ENCODE measurements at places on chromosomes 6 and 20.

DNA sequence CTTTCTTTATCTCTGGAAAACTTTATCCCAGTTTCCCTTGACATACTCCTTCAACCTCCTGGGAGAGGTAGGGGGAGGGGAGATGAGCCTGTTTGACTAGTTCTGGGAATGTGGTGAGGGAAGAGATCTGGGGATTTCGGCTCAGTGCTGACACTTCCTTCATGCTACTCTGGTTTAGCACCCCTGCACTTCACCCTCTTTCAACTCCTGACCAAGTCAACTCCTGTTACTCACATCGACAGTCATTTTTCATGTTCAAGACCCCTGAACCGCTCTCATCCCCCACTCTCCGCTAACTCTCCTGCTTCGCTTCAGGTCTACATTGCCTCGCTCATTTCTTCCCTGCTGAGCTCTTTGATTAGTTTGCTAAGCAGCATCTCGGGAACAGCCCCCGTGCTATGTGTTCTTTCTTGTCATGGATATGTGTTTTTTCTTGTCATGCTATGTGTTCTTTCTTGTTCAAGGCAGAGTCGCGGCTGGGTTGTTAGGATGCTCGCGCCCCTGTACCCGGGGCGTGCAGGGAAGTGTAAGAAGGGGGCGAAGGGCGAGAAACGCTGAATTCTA, 16.6 kb upstream of the TRIM27 start:
- DNase-seq, result no peak

GRCh38 chr6:77656999-77657764, 4.3 kb downstream of the MEI4 start:
- DNase-seq, result no peak

GRCh38 chr6:43171707-43172103, 636 bp downstream of the SRF start:
- no peak for DNase-seq

DNA sequence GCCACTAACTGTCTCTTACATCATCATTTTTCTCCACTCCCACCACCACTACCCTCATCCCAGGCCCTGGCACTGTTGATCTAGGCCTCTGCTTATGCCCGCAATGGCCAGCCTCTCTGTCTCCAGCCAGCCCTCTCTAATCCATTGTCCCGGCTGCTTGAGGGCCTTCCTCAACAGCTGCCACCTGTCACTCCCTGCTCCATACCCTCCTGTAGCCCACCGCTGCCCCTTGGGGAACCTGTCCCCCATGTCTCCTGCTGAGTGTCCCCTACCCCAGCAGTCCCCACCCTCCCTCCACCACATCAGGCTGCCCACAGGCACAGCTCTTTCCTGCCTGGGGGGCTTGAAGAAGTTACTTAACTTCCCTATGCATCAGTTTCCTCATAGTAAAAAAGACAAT, 13.4 kb downstream of the TEAD3 start:
- DNase-seq, result no peak

DNA sequence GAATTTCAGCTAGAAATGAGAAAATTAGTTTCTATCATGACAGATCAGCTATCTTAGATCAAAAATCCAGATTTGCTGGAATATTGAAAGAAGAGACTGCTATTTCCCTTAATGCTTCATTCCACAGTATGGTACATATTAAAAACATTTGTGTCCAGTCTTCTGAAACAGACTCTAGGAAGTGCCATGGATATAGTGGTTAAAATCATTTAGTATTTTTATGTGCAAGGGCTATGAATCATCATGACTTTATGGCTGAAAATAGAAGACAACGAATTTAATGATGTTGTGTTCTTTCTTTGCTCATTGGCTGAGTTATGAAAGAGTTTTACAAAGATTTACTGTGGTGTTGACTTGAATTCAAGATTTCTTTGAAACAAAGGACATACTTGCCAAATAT, 146.6 kb downstream of the ANKRD60 start:
- DNase-seq, result no peak

DNA sequence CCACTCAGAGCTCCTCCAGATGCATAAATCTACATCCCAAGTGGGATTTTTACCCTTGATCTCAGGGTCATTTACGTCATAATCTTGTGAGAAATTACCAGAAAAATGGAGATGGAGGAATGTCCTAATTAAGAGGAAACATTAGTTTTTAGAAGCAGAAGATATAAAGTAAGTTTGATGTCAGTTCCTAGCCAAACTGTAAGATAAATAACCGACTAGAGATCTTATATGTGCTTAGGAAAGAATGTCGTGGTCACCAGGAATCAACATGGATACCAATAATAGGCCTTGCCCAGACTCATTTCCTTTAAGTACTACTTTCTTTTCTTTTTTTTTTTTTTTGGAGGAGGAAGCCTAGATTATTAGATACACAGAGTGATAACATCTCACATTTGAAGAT, 186.9 kb downstream of the UTRN start:
- DNase-seq, result no peak

DNA sequence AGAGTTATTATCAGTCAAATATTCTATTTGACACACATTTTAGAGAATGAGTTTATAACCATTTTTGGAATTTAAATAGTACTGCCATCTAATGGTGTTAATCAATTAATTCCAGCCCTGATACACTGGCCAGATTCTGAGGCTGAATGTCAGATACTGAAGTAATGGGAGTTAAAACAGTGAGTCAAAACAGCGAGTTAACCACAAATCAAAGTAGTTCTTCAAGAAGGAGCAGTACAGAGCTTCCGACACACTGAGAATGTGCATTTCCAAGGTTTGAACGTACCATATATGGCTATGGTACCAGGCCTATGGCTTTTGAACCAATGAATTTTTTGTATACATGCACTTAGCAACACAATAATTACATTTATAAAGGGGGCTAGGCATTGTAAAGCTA, 11.3 kb upstream of the CEP43 start:
- no peak for DNase-seq

DNA sequence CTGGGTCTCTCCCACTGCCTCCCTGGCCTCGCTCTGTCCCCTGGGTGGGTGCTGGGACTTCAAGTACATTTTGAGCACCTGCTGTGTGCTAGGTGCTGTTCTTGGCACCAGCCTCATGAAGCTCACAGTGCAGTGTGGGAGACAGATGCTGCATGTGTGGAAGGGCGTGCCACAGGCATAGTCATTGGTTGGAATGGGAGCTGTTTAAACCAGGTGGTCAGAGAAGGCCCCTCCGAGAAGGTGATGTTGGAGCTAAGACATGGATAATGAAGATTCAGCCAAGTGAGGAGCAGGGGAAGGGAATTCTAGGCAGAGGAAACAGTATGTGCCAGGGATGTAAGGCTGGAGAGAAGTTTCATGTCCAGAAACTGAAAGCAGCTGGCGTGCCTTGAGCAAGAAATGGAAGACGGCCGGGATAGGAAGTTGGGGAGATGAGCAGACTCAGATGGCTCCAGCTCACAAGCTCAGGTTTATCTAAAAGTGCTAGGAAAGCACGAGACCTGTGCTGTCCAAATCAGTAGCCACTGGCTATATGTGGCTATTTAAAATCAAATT, 9.9 kb downstream of the LPIN3 start:
- no peak for DNase-seq

DNA sequence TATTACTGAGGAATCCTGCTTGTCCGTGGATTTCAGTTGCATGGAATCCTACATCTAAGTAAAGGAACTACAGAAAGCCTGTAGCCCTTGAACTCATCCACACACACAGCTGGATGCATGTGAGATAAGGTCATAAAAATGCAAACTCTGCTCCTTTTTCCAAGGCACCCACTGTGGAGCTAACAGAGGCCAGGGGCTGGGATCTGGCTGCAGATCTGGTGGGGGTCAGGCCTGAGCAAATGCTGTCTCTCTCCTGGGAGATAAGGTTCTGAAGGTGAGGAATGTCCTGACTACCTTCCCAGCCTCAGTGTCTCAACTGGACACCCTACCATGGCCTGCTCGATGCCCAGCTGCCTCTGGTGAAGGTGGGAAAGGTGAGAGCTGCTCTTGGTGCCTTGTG, 321.5 kb downstream of the LRFN2 start:
- DNase-seq, result no peak

DNA sequence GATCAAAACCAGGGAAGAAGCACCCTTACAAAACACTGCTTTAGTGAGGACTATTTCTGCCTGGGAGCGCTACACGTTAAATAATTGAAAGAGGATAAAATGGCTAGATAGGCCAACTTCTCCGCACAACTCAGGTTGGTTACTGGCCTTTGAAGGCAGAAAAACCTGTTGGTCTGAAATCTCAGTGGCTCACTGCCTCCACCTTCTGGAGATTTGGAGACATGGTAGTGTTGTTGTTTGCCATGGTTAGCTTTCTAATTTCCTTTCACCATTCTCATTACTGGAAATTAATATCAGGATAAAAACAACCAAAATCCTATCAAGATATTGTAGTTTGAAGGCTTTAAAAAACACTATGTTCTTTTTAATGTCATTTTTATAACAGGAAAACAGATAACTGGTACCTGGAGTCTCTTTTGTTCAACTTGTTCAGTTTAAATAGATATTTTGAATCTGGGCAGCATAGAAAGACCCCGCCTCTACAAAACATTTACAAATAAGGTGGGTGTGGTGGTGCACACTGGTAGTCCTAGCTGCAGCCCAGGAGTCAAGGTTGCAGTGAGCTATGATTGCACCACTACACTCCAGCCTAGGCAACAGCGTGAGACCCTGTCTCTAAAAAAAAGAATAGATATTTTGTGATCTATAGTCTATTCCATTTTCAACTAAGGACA, 27.5 kb upstream of the BCLAF1 start:
- DNase-seq, result peak; percentile 29

GRCh38 chr6:3230256-3230882, 2.9 kb upstream of the TUBB2B start:
- DNase-seq, result no peak

DNA sequence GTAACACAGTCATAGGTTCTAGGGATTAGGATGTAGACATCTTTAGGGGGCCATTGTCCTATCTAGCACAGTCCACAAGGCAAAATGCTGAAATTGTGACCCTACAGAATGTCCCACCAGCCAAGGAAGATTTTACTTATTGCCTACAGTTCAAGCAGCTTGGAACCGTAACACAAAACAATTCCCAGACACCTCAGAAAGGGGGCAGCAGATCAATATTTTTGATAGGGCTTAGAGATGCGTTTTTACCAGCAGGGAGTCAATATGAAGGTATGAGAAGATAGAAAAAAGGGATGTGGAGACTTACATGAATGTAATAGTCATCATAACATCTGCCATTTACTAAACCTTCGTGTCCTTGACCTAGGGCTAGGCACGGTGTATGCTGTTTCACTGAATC, 81.0 kb downstream of the TMEM170B start:
- DNase-seq, result peak; percentile 40

GRCh38 chr6:157748839-157749571, 74.0 kb upstream of the SNX9 start:
- DNase-seq, result no peak

DNA sequence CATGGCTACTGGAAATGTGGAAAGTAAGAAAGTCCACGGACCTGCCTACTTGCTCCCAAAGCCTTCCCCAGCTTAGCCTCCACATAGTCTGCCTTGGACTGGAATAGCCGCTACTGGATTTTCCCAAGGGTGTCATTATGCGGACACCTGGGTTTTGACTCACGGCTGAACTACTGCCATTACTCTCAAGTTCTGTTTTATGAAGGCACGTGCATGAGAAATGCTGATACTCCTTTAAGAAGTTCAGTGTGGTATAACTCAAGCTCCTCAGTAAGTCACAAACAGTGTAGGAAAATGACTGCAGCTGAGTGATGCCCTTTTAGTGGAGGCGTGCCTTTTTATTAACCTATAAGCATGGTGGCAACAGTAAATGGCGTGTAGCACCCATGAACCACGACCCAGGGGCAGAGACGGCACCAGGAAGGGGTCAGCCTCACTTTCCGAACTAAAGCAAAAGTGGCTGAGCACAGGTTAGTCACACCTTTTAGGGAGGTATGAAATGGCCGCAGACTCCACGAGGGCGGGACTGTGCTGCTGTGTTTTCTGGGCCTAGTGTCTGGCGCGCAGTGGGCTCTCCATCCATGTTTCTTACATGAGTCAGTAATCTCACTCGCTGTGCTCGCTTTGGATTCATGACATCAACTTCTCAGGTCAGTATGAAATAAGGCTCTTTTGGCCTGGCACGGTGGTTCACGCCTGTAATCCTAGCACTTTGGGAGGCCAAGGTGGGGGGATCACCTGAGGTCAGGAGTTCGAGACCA, 23.9 kb downstream of the PSMG4 start:
- no peak for DNase-seq

- DNase-seq, result no peak
Observed at GRCh38 chr6:7550433-7550801, 8.9 kb downstream of the DSP start.

DNA sequence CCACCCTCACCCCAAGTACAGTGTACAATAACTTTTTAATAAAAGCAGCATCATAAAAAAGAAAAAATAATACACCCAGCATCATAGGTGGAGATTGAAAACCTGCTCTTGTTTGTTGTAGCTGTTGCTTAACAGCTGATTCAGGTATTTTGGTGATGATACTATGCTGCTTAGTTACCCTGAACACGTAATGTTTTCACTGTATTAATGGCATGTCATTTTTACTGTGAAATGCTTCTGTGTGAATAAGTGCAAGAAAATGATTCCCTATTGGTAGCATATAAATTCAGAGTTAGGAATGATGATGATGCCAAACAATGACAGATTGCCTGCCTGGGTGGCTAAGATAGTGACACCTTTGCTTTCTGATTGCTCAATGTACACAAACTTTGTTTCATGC, 405.7 kb downstream of the HDGFL1 start:
- no peak for DNase-seq

- peak; percentile 47 for DNase-seq
Observed at GRCh38 chr6:127102299-127102698, 16.2 kb upstream of the RSPO3 start.

GRCh38 chr6:85353012-85353411, 96.9 kb upstream of the NT5E start:
- DNase-seq, result no peak

DNA sequence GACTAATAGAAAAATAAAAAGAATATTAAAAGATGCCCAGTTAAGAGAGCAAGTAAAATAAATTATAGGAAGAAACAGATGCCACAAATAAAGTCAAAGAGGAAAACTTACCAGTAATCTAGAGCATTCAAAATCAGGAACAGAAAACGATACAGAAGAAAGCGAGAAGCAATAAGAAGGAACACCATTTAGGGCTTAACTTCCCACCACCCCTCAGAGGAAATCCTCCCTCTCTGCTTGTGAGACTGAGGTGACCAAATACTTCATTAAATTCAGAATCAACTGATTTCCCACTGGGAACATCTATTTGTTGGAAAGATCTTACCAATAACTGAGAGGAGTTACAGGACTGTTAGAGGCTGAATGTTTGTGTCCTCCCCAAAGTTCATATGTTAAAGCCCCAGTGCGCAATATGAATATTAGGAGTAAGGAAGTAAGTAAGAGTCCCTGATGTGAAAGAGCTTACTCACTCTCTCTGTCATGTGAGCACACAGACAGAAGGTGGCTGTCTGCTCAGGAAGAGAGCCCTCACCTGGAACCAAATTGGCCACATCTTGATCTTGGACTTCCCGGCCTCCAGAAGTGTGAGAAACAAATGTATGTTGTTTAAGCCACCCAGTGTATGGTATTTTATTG, 19.5 kb downstream of the KATNA1 start:
- DNase-seq, result no peak
